ENCODE measurements at places on chromosomes 2 and 18.

DNA sequence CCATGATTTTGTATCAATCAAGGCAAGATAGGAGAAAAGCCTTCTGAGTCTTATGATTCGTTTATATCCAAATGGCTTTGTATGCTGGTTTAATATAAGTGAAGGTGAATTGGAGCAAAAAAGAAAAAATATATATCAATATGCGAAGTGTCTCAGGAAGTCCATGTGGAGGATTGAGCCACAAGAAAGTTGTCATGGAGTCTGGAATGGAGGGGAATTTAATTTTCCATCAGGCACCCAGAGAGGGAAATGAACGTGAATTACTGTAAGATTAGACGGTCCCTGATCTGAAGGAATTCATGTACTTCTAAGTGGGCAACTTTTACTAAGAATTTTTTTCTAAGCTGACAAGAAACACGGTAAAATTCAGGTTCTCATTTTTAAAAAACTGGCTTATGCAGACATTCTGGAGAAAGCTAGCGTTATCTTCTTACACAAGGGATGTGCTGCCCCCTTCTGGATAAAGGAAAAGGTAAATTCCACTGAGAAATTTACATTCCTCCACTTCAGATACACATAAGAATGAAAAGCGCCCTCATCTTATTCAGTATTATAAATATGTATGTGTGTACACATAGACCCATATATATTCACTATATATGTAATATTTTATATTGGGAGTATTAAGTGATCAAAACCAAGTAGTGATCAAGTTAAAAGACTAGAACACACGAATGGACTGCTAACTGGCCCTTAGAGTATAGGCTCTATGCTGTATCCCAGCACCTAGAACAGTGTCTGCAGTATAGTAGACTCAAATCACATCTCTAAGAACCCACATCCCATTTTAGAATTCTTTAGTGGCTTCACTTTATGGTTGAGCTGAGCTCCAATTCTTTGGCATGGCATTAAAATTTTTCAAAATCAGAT lies 289.0 kb upstream of the TFPI start:
- no peak for DNase-seq

GRCh38 chr18:32773382-32773712 lies 524 bp upstream of the KLHL14 start:
- DNase-seq: no peak

DNA sequence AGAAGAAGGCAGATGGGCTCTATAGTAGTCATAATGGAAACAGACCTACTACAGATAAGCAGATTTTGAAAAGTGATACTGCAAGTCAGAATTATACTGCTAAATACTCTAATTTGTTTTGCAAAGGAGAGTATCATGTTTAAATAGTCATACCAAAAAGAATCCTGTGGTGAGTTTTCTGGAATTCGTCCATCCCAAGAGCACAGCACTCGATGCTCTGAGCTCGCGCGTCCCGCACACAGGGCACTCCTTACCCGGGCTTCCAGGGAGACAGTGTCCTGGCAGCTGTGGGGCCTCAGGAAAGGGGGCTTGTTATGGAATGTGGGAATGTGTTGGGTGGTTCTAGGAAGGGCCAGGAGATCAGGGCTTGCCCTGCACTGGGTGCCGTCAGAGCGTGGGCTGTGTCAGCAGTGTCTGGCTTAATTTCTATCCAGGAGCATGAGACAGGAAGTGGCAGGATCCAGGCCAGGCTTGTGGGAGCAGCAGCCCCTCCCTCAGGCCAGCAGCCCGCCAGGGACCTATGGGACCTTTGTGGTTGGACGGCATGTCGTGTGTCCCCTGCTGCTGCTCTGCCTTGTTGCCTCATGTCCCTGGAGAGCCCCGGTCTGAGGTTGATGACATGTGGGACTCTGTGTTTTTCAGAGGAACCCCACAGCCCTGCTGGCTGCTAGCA lies 193.2 kb upstream of the TPO start:
- DNase-seq: no peak

- DNase-seq: no peak
Measured at GRCh38 chr2:102313950-102314349, 2.6 kb downstream of the IL1RL1 start.

GRCh38 chr2:200479692-200480265 lies 30.1 kb downstream of the KCTD18 start:
- DNase-seq: no peak

Measured in CD4-positive, CD25-positive, alpha-beta regulatory T cell (primary cell).